ENCODE measurements at places on chromosomes 2 and 18. TPM values are rescaled to one million over a fixed set of nuclear protein-coding genes. Genes with fewer than 3 reads are reported as not detected.
A peak's percentile ranks its signal among the peaks of the same experiment; 100 is the strongest.

Gene ZNF396
- 1.4 TPM for total RNA-seq

Gene MCM6
- total RNA-seq, result 8.7 TPM

Gene GALR1
- total RNA-seq, result 0.33 TPM

Gene ZAP70
- total RNA-seq, result 2.1 TPM

Gene ADRA2B
- total RNA-seq, result 2.8 TPM

Gene CSRNP3
- total RNA-seq, result 1.8 TPM

Gene POMC
- 12.4 TPM for total RNA-seq

Gene B4GALT6
- total RNA-seq, result 4.5 TPM

Gene CCDC148
- 2.1 TPM for total RNA-seq

Gene PCBP1
- total RNA-seq, result 220 TPM

Gene NT5DC4
- total RNA-seq, result not detected

Gene SERPINB10
- total RNA-seq, result not detected

Gene INPP5D
- 11.6 TPM for total RNA-seq

Gene GKN1
- total RNA-seq, result not detected

DNA sequence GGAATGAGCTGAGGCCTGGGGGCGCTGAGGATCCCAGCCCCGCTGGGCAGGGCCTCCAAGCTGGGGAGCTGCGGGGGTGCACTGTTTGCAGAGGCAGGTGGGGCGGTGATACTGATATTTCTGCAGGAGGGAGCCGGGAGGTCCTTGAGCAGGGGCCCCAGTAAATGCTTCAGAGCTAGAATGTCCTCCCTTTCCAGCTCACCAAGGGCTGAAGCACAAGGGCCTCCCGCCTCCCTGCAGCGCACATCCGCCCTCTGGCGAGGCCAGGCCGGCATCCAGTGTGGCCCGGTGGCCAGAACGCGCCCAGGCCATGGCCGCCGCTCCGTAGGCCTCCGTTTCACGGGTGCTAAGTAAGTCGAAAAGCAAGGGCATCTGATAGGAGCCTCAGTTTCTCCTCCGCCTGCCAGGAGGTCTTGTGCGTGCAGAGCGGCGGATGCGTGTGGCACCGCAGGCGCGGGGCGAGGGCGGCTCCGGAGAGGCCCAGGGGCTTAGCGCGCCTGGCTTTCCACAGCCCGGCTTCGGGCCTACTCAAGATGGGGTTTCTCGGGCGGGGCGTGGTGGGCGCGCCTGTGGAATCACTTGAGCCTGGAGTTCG is 29.5 kb upstream of the CHMP1B start:
- H3K27ac ChIP-seq, result no peak overlapping the region
- no peaks in the 10 kb centered on the region for H3K36me3 ChIP-seq
- H3K4me1 ChIP-seq, result no peaks in the 10 kb centered on the region
- H3K27me3 ChIP-seq, result no peaks in the 10 kb centered on the region

GRCh38 chr18:25223211-25223610 is 128.8 kb downstream of the ZNF521 start:
- no peak for DNase-seq
- H3K4me3 ChIP-seq, result no peak overlapping the region
- H3K27ac ChIP-seq, result no peak overlapping the region
- H3K36me3 ChIP-seq, result no peaks in the 10 kb centered on the region
- peaks cover 4% of the 10 kb centered on the region for H3K4me1 ChIP-seq
- H3K27me3 ChIP-seq, result no peaks in the 10 kb centered on the region

GRCh38 chr2:128628996-128629395 is 310.3 kb upstream of the HS6ST1 start:
- no peak overlapping the region for H3K27ac ChIP-seq
- H3K4me3 ChIP-seq, result no peak overlapping the region
- H3K36me3 ChIP-seq, result no peaks in the 10 kb centered on the region
- H3K27me3 ChIP-seq, result no peaks in the 10 kb centered on the region

DNA sequence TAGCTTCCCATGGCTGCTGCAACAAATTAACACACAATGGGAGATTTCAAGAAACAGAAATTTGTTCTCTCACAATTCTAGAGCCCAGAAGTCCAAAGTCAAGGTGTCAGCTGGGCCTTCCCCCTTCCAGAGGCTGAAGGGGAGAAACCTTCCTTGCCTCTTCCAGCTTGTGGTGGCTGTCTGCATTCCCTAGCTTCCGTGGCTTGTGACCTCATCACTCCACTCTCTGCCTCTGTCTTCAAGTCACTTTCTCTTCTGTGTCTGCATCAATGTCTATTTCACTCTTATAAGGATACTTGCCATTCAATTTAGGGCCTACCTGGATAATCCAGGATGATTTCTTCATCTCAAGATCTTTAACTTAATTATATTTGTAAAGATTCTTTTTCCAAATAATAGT is 16.8 kb upstream of the SRBD1 start:
- H3K4me3 ChIP-seq, result no peak overlapping the region
- no peaks in the 10 kb centered on the region for H3K27me3 ChIP-seq
- no peaks in the 10 kb centered on the region for H3K36me3 ChIP-seq

GRCh38 chr18:57942493-57942892 is 101.5 kb upstream of the NEDD4L start:
- H3K4me3 ChIP-seq, result no peak overlapping the region
- H3K36me3 ChIP-seq, result no peaks in the 10 kb centered on the region
- peak; percentile 50 for DNase-seq
- no peaks in the 10 kb centered on the region for H3K27me3 ChIP-seq

DNA sequence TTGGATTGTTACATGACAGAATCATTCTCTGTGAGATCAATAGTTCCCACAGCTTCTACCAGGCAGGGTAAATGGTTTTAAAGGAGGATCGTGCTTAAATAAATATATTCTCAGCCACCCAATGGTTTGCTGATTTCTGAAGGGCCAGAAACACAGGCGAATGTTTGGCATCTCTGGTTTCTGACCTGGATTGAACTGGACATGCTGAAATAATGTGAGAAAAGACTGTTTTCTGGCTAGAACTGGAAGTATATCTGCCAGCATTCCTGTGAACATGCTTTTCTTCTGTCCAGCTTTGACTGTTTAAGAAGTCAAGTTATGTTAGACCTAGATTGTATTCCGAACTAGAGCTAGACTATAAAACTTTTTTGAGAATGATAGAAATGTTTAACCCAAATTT is 77.1 kb upstream of the COL3A1 start:
- H3K4me1 ChIP-seq, result peaks cover 32% of the 10 kb centered on the region
- no peaks in the 10 kb centered on the region for H3K27me3 ChIP-seq
- H3K36me3 ChIP-seq, result no peaks in the 10 kb centered on the region
- H3K4me3 ChIP-seq, result peak overlapping the region; percentile 1
- no peak for DNase-seq

GRCh38 chr2:96625571-96626552 is 12.2 kb downstream of the KANSL3 start:
- no peaks in the 10 kb centered on the region for H3K27me3 ChIP-seq
- no peak for DNase-seq
- peak overlapping the region; percentile 47 for H3K27ac ChIP-seq
- no peak overlapping the region for H3K4me3 ChIP-seq

DNA sequence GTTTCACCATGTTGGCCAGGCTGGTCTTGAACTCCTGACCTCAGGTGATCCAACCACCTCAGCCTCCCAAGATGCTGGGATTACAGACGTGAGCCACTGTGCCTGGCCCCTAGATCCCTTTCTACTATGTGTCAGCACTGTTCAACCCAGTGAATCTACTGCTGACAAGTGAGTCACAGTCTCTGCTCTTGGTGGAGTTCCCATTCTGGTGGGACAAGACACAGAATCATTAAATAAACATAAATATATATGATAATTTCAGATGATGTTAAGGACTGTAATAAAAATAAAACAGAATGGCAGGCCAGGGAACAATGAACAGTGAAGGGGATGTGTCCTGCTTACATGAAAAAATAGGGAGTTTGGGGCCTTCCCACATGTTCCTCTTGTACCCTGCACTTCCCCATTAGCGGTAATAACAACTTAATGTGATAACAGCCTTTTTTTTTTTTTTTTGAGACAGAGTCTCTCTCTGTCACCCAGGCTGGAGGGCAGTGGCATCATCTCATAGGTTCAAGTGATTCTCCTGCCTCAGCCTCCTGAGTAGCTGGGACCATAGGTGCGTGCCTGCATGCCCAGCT is 112.2 kb downstream of the CPO start:
- H3K4me1 ChIP-seq, result peaks cover 5% of the 10 kb centered on the region
- H3K27ac ChIP-seq, result no peak overlapping the region
- H3K4me3 ChIP-seq, result no peak overlapping the region

GRCh38 chr2:215356948-215357461 is 45.1 kb downstream of the ATIC start:
- no peak overlapping the region for H3K27ac ChIP-seq
- no peaks in the 10 kb centered on the region for H3K27me3 ChIP-seq
- peaks cover 13% of the 10 kb centered on the region for H3K36me3 ChIP-seq
- peak; percentile 78 for DNase-seq
- H3K4me1 ChIP-seq, result no peaks in the 10 kb centered on the region

DNA sequence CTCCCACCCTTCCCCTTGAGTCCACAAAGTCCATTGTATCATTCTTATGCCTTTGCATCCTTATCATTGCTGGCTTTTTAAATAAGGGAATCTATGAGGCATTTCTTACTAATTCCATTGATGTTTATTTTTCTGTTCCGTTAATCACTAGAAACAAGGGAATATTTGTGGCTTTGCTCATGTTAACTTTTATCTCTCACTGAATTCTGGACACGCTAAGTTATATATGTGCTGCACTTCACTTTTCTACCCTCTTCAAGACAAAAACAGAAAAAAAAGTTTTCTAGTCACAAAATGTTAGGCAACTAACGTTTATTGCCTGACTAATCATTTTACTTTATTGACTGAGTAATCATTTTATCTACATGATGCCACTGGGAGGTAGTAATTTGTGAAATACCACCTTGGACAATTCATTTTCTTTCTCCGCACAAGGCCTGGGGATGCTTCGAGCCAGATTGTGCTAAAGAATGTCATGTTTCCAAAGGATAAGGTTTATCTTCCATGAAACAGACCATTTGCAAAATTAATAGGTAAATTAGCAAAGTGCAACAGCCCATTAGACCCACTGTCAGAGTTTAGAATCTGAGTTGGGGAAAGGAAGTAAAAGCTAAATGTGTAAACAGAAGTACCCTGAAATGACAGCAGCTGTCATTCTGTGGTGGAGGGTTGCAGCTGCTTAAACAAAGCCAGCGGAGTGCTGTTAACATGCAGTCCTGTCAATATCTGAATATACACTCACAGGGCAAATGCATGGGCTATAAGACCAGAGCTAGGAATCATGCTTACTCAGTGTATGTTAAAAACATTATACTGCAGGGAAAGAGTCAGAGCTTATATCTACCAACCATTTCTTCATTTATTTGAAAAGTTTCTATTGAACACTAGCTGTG is 658.7 kb downstream of the CNTNAP5 start:
- DNase-seq, result no peak
- H3K27me3 ChIP-seq, result no peaks in the 10 kb centered on the region
- H3K27ac ChIP-seq, result no peak overlapping the region
- no peak overlapping the region for H3K4me3 ChIP-seq
- no peaks in the 10 kb centered on the region for H3K36me3 ChIP-seq
- no peaks in the 10 kb centered on the region for H3K4me1 ChIP-seq

DNA sequence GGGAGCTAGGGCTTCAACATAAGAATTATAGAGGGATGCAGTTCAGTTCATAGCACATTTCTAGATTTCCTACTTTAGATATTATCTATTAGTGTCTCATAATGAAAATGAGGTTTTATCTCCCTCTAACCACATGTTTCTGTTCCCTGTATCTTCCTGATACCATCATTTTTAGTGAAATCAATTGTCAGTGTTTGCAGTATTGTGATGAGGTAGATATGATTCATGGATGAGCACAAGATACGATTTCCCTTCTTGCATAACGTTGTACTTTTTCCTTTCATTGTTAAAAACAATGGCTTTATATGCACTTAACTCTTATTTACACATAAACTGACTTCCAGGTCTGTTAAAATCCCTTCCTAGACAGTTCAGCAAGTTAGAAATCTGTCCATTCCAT is 211.4 kb downstream of the ZBTB7C start:
- no peak overlapping the region for H3K27ac ChIP-seq
- no peak overlapping the region for H3K4me3 ChIP-seq
- H3K27me3 ChIP-seq, result no peaks in the 10 kb centered on the region
- H3K4me1 ChIP-seq, result peaks cover 12% of the 10 kb centered on the region
- no peaks in the 10 kb centered on the region for H3K36me3 ChIP-seq

- H3K27me3 ChIP-seq, result no peaks in the 10 kb centered on the region
- H3K4me1 ChIP-seq, result peaks cover 26% of the 10 kb centered on the region
- H3K27ac ChIP-seq, result peak overlapping the region; percentile 64
- DNase-seq, result no peak
- no peaks in the 10 kb centered on the region for H3K36me3 ChIP-seq
- no peak overlapping the region for H3K4me3 ChIP-seq
Observed at GRCh38 chr2:11710632-11711353, 35.6 kb upstream of the LPIN1 start.

GRCh38 chr2:227464851-227465250 is 7.1 kb upstream of the AGFG1 start:
- H3K27me3 ChIP-seq, result no peaks in the 10 kb centered on the region
- H3K36me3 ChIP-seq, result no peaks in the 10 kb centered on the region
- no peak for DNase-seq
- no peak overlapping the region for H3K27ac ChIP-seq

DNA sequence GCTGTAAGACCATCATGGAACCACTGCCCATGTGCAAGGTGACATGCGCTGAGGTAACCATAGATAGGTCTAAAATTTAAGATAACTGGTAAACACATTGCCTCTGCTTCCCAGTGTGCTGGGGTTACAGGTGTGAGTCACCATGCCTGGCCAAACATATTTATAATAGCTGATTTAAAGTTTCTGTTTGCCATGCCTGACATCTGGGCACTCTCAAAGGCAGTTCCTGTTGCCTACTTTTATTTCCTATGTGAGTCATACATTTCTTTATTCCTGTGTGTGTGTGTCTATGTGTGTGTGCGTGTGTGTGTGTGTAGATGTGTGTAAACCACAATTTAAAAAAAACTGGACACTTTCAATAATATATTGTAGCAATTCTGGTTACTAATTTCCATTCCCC is 415.2 kb upstream of the NETO1 start:
- DNase-seq, result no peak
- H3K4me3 ChIP-seq, result no peak overlapping the region
- H3K36me3 ChIP-seq, result no peaks in the 10 kb centered on the region
- H3K4me1 ChIP-seq, result no peaks in the 10 kb centered on the region
- no peaks in the 10 kb centered on the region for H3K27me3 ChIP-seq

GRCh38 chr2:238381341-238382115 is 45.2 kb upstream of the ASB1 start:
- no peaks in the 10 kb centered on the region for H3K36me3 ChIP-seq
- DNase-seq, result no peak
- peaks cover 13% of the 10 kb centered on the region for H3K4me1 ChIP-seq
- H3K4me3 ChIP-seq, result no peak overlapping the region
- H3K27ac ChIP-seq, result no peak overlapping the region

- no peaks in the 10 kb centered on the region for H3K4me1 ChIP-seq
- H3K4me3 ChIP-seq, result no peak overlapping the region
- H3K36me3 ChIP-seq, result no peaks in the 10 kb centered on the region
- DNase-seq, result no peak
Observed at GRCh38 chr2:157995117-157995516, 106.6 kb upstream of the UPP2 start.

- no peak for DNase-seq
- H3K27me3 ChIP-seq, result no peaks in the 10 kb centered on the region
- H3K27ac ChIP-seq, result no peak overlapping the region
- H3K4me1 ChIP-seq, result no peaks in the 10 kb centered on the region
Observed at GRCh38 chr18:44996261-44996660, 315.6 kb downstream of the SETBP1 start.

- H3K27ac ChIP-seq, result no peak overlapping the region
- H3K27me3 ChIP-seq, result peaks cover 43% of the 10 kb centered on the region
- no peaks in the 10 kb centered on the region for H3K4me1 ChIP-seq
- no peak overlapping the region for H3K4me3 ChIP-seq
- DNase-seq, result no peak
Observed at GRCh38 chr2:233124421-233125080, 64.4 kb downstream of the INPP5D start.

- H3K4me3 ChIP-seq, result no peak overlapping the region
- H3K27ac ChIP-seq, result no peak overlapping the region
- H3K4me1 ChIP-seq, result peaks cover 40% of the 10 kb centered on the region
- no peaks in the 10 kb centered on the region for H3K27me3 ChIP-seq
Observed at GRCh38 chr2:197969391-197969893, 165.0 kb downstream of the PLCL1 start.

Data from esophagus muscularis mucosa (tissue), 4 donors.